ENCODE measurements at places on chromosomes 12 and 14.
A peak's percentile ranks its signal among the peaks of the same experiment; 100 is the strongest.

DNA sequence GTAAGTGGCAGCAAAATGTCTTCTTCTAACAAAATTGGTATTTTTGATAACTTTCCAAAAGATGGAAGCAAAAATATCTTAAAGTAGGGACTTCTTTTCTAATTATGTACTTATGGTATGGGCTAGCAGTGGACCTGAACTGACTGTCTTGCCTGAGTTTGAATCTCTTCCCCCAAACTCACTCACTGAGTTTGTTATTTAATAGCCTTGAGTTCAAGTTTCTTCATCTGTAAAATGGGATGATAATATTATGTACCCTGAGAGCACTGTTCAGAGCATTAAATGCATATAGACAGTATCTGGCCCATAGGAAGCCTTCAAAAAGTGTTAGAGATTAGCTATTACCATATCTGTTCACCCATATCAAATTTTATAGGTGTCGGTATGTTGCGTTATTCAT, 210.4 kb upstream of the NUDT4 start:
- no peak for DNase-seq

GRCh38 chr14:104142136-104142945, 4.0 kb downstream of the KIF26A start:
- no peak for DNase-seq

DNA sequence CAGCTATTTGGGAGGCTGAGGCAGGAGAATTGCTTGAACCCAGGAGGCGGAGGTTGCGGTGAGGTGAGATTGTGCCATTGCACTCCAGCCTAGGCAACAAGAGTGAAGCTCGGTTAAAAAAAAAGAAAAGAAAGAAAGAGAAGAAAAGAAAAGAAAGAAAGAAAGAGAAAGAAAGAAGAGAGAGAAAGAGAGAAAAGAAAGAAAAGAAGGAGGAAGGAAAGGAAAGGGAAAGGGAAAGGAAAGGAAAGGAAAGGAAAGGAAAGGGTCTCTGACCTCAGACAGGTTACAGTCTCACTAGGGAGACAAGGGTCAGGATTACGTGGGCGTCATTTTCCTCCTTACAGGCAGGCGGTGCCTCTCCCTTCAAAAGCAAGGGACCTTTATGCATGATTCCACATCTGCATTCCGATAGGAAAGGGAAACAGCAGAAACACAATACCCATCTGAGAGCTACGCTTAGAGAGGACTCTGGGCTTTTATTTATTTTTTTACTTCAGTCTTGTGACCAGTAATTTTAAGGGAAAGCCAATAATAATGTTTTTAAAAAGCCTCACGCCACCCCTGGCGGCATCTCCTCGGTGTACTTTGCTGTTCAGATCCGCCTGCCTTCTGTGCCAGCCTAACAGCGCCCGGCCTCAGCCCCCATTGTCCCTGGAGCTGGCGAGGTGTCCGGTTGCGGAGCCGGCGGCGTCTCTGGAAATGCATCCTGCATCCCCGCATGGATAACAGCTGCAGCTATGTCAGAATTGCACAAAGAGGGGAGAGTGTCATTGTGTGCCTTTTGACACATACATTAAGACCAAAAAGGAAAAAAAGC, 945 bp upstream of the HIP1R start:
- DNase-seq, result peak; percentile 31

DNA sequence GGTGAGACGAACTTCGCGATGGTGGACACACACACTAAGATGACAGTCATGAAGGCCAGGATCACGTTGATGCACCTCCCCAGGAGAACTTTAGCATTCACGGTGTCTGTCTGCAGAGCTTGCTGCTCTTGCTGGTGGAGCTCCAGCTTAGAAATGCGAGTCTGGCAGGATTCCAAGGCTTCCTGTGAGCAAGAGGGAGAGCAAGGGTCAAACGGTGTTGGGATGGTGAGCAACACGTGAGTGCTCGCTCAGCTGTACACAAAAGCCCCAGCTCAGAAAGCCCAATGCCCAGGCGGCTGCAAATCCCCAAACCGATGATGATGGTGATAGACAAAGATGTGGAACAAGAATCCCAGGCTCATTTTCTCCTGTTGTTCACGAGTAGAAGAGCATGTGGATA, 78.8 kb downstream of the TMCC3 start:
- peak; percentile 35 for DNase-seq

DNA sequence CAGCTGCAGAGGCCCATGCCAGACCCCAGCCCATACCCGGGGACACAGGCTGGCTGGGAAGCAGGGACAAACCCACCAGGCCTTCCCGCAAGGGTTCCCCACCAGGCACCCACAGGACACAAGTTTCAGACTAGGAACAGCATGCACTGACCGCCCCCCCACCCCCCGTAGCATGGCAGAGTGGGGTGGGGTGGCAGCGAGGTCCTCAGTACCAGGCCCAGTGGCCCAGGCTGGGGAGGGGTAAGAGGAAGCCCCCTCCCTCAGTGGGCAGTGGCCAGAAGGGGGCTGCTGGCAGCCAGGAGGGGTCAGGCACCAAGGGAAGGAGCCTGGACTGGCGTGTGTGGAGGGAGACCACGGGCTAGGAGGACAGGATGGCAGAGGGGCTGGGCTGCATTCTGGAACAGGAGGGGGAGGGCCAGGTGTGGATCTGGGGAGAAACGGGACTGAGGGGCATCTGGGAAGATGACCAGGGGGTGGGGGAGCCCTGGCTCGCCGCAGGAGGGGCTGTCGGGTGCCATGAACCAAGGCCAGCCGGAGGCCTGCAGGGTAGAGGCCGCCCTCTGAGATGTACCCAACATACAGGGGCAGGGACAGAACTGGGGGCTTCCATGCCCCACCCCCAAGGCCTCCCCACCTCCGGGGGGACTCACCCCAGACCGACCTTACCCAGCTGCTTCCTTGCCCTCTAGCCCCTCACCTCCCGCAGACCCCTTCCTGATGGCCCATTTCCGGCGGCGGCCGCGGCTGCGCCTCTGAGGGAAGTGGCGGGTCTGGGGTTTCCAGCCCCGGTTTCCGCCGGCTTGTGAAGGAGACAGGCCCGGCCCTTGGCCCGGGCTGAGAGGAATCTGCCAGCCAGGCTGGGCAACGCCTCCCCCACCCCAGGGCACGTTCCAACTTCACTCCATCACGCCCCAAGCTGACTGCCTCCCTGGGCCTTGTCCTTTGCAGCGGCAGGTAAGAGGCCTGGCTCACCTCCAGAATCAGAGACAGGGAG, 5.6 kb upstream of the JAG2 start:
- DNase-seq, result no peak

DNA sequence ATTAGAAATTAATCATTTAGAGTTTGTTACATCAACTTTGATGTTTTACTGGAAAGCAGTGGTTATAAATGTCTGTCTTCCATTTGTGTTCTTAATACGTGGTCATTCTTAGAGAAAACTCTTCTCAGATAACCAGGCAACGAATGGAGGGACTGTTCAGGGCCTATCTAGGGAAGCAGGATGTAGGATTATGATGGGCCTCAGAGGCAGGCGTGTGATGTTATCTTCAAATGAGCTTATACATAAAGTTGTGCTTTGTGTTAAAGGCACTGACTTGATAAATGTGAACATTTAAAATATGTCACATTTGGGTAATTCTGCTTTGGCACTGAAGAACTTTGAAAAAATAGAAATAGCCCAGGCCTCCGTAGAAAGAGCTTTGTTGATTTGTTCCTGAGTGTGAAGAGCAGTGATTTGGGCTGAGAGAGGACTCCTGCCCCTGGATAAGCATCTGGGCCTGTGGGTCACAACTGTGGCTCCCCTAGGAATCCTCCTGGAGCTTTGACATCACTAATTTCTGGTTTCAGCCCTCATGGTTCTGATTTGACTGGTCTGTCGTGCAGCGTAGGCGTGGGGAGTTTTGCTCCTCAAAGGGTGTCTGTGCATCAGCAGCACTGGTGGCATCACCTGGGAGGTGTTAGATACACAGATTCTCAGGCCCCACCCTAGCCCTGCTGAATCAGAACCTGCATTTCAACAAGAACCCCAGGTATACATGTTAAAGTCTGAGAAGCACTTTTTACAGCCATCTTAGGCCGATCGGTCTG, 55.4 kb downstream of the SAMD4A start:
- peak; percentile 91 for DNase-seq

- no peak for DNase-seq
These were observed 42.0 kb upstream of the TOMM20L start for GRCh38 chr14:58353516-58354299.

DNA sequence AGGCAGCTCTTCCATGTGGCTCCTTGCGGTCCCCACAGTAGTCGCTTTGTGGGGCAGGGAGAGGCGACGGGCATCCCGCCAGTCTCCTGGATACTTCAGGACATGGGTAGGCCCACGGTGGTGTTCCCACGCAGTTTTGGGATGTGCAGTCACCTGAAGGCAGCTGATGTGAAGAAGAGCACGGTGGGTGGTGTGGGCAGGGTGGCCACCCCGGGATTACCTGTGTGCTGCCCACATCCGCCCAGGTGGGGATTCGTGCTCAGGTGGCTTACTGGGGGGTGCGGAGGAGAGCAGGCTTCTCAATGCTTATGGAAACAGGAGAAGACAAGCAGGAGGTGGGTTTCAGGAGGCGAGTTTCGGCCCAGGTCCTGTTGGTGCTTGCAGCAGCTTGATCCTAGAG, 28.4 kb upstream of the TDRD9 start:
- no peak for DNase-seq

DNA sequence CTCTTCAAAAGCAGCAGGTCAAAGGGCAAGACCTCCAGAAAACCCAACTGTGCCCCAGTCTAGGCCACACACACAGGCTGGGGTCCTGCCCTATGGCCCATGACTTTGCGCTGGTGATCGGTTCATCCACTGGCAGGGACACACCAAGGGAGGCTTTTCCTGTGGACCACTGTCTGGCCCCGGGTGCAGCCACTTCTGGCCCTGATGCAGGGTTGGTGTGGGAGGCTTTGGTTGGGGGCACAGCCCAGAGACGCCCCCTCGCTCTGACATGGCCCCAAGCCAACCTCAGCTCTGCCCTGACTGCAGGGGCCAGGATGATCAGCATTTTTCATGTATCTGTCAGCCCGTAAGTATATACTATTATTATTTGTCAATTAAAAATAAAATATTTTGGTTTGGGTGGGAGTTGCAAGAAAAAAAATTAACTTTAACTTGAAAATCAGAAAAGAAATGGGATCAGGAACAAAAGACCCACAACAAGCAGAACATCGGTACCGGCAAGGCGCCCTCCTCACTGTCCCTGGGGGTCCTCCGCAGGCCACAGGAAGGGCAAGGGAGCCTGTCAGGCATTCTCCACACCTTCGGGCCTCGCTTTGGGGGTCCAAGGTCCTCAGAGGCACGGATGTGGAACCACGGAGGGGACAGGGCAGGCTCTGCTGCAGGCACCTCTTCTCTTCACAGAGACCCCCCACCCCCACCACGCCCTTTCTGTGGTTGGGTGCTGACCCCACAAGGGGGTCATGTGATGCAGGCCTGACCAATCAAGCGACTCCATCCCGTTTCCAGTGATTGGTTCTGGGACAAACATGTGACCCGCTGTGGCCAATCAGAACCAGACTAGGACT, 181.5 kb upstream of the SFSWAP start:
- DNase-seq, result no peak

DNA sequence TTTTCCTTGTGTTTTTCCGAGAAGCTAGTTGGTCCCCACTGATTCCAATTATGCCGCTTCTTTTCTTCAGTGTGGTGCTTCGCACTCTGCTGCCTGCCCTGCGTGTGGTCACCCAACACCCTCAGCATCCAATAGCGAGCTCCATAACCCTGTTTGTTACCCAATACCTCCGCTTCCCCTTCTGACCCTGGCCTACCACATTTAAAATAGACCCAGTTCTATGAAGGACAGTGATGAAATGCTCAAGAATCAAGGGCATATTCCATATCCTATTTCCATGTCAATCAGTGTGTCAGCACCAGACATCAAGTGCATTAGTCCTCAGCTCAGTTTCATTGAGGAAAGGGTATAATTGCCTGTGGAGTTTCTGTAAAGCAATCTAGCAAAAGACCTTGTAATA, 9.5 kb downstream of the NDRG2 start:
- DNase-seq, result no peak

DNA sequence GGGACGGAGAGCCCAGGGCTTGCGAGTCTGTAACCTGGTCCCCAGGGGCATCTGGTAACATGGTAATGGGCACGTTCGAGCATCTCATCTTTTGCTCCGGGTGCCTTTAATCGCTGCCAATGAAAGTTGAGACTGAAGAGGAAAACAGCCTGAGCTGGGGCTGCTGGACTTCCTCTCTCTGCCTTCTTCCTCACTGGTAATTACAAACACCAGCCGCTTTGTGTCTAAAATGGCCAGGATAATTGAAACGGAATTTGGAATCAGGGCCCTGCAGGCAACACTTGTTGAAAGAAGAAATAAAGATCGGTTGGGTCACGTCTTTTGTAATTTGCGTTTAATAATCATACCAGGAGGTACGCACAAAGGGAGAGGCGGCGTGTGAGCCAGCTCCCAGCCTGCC, 51.5 kb upstream of the GPATCH2L start:
- no peak for DNase-seq

GRCh38 chr12:116458492-116458891, 100.7 kb upstream of the MAP1LC3B2 start:
- no peak for DNase-seq

- DNase-seq, result peak; percentile 57
These were observed 2.5 kb upstream of the TEP1 start for GRCh38 chr14:20415782-20416206.

GRCh38 chr12:76548222-76548837, 11.2 kb downstream of the OSBPL8 start:
- DNase-seq, result no peak

GRCh38 chr12:85955127-85955526, 81.0 kb downstream of the NTS start:
- no peak for DNase-seq

DNA sequence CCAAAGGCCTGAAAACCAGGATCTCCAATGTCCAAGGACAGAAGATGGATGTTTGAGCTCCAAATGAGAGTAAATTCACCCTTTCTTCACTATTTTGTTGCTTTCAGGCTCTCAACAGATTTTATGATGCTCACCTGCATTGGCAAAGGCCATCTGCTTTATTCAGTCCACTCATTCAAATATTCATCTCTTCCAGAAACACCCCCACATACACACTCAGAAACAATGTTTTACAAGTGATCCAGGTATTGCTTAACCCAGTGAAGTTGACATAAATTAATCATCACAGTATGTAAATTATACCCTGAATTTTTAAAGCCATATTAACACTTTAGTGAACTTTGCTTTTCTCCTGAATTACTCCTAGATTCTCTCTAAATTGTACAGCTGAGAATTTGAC, 63.3 kb downstream of the DUSP6 start:
- no peak for DNase-seq

- DNase-seq, result no peak
These were observed 2.0 kb upstream of the ACVR1B start for GRCh38 chr12:51949342-51950030.

All from umbilical cord (tissue), 2 donors.